Glutamatergic neuron (in vitro differentiated cells): ENCODE measurements at places on chromosomes 12 and 14. TPM values are rescaled to one million over a fixed set of nuclear protein-coding genes. Genes with fewer than 3 reads are reported as not detected.

GRCh38 chr12:31227401-31227981, 98.5 kb downstream of the SINHCAF start:
- no peak for DNase-seq

GRCh38 chr12:69007101-69007854, 74.3 kb upstream of the CPM start:
- DNase-seq: no peak

DNA sequence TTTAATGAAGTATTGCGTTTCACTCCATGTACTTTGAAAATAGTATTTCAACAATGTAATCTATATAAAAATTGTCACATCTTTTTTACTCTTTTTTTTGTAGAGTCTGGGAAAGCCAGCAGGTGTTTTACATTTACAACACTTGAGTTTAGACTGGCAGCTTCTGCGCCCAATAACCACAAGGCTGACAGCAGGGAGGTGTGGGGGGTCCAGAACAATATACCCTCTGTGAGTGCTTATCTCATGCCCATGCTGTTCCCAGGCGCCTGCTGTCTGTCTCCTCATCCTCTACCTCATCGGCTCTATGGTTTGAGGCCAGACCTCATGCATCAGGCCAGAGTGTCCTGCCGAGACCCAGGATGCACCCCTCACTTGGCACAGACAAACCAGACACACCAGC, 24.9 kb downstream of the FBRSL1 start:
- DNase-seq: no peak

GRCh38 chr14:79253576-79253975, 957.7 kb downstream of the DIO2 start:
- no peak for DNase-seq

GRCh38 chr14:63974176-63974575, 121.4 kb downstream of the SYNE2 start:
- DNase-seq: no peak

DNA sequence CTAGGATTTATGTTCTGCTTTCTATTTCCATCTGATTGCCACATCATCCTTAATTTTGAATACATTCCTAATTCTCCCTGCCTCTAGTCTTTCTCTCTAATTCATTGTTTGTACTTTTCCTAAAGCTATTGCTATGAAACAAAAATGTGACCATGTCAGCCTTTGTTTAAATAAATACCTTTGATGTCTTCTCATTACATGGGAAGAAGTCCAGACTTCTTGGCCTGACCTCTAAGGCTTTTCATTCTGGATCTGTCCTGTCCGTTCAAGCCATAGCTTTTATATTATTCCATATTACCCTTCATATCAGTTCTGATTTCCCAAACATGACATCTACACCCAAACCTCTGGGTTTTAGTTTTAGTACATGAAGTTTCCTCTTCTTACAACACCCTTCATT, 91.4 kb downstream of the CDK17 start:
- DNase-seq: no peak

- DNase-seq: no peak
Measured at GRCh38 chr12:5068619-5069018, 24.9 kb downstream of the KCNA5 start.

- no peak for DNase-seq
Measured at GRCh38 chr12:66237505-66238175, 48.6 kb downstream of the IRAK3 start.

DNA sequence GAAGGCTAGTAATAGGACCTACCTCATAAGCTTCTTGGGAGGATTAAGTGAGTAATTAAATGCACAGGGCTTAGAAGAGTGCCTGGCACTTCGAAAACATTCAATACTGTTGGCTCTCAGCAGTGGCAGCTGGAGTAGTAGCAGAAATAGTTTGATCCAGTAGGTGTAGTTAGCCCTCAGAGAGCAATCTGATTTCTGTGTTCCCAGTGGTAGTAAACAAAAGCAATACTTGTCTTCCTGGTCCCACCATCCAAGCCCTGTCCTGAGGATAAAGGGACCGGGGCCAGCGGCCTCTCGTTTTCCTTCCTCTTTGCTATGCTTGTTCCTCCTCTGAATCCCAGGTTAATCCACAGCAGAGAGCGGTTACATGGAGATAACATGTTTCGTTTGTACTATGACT, 131.6 kb downstream of the SAMD4A start:
- DNase-seq: no peak

DNA sequence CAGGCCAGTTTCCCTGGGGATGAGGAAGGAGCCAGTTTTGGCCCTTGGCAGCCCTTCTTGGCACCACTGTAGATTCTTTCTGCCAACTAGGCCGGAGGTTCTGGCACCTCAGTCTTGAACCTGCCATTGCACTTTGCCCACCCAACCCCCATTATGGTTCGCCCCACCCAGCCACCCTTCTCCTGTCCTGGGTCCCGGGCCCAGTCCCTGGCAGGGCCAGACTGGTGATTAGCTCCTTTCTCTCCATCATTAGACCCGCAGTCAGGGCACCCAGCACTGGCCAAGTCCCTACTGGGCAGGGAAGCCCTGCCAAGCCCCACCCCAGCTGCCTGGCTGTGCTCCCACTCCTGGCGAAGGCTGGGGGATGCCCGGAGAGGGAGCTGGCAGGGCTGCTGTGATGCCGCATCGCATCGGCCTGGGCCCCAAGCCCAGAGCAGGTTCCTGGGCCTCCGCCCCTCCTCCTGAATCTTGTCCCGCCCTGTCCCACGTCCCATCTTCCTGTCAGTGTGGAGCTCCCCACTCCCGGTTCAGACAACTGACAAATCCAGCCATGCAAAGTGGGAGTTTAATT, 9.8 kb downstream of the FAM222A start:
- no peak for DNase-seq

- no peak for DNase-seq
Measured at GRCh38 chr14:79834868-79835267, 376.4 kb downstream of the DIO2 start.

DNA sequence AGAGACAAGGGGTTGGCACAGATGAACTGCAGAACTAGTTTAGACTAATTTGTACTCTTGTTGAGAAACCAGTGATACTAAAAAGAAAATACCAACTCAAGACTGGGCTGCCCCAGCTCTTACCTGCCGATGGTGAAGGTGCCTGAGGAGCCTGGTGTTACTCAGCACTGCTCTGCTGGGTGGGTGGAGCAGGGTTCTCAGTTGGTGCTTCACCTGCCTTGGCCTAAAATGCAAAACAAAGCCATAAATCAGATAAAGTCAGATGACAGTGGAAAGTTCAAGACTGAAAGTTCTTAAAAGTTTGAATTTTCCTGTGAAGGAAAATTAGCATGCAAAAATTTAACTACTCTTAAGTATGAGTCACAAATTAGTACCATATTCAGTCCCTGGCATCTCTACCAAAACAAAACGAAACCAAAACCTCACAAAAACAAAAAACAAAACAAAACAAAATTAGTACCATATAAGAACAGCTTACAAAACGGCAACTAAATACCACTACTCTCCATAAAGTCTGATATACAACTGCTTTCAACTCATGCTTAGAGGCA, 21.9 kb downstream of the YBX3 start:
- no peak for DNase-seq

DNA sequence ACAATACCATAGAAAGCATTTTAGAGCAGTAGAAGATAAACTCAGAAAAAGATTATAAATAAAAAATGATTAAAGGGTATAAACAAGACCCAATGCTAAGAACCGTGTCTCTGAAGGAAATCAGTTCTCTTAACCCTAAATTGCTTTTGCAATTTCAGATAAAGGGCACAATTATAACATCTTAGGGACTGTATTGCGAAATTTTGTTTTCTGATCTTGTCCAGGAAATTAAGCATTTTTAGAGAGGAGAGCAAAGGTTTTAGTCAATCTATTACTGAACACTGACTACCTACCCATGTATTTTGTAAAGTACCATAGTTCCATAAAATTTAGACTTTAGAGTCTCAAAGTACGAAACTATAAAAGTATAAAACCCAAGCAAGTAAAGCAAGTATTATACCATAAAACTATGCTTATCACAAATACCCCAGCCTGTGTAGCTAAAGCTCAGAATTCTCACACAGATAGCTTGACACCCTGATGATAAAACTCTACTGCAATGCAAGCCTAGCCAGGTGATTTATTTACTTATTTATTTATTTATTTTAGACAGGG, 6.8 kb upstream of the CHPT1 start:
- DNase-seq: no peak

- DNase-seq: no peak
Measured at GRCh38 chr12:8465301-8465996, 9.7 kb downstream of the CLEC6A start.

GRCh38 chr12:132557291-132558015, 52.9 kb downstream of the LRCOL1 start:
- DNase-seq: no peak

The HOXC13 gene
- total RNA-seq: not detected

The SLC4A8 gene
- total RNA-seq: 80.0 TPM

The TAS2R9 gene
- total RNA-seq: not detected
